ENCODE measurements at places on chromosomes 5 and 9.

- no peak for DNase-seq
Observed at GRCh38 chr5:133123297-133123696, 71.5 kb downstream of the HSPA4 start.

DNA sequence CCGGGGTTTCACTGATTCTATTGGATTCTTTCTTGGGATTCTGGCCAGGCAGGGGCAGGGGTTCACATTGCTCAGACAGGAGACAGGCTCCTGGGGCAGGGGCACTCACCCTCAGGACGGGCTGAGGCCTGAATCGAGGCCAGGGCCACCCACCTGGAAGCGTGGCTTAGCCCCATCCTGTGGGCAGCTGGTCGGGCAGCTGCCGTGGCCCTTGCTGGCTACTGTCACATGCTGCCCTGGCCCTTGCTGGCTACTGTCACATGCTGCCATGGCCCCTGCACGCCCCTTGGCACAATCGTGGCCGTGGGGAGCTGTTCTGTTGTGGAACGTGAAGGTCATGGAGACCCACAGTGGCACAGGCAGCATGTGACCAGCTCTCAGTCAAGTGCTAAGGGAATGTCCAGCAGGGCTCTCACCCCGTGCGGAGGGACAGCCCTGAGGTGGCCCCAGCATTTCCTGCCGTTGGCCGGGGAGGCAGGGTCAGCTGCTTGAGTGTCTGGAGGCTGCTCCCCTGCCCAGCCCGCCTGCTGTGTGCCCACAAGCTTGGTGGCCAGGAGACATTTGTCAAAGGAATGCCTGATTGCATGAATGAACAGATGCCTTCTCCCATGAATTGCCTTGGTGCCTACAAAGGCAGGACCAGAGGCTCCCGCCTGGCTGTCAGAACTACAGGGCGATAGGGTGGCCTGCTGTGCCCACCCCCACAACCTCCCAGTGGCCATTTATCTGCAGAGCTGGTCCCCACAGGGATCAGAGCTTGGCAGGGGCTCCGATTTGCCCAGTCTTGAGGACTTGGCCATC is 16.9 kb upstream of the TMEM250 start:
- DNase-seq, result no peak

GRCh38 chr9:131001021-131001420 is 8.0 kb upstream of the LAMC3 start:
- no peak for DNase-seq

DNA sequence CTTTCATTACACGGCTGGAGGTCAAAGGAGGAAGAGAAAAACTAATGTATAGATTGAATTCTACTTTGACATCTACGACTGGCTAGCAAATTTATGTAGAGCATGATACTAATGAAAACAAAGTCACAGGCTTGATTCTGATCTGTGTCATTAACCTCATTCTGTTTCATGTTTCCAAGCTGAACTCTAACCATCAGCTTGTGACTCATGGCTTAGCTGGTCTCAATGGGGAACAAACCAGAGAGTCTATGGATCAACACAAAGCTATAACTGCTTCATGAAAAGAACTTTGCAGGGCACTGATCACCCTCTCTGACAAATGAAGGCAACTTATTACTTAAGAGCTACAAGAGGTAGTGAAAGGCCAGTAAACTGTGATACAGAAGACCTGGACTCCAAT is 23.6 kb upstream of the PDE4D start:
- DNase-seq, result no peak

GRCh38 chr5:41935544-41935943 is 10.5 kb downstream of the FBXO4 start:
- DNase-seq, result no peak

DNA sequence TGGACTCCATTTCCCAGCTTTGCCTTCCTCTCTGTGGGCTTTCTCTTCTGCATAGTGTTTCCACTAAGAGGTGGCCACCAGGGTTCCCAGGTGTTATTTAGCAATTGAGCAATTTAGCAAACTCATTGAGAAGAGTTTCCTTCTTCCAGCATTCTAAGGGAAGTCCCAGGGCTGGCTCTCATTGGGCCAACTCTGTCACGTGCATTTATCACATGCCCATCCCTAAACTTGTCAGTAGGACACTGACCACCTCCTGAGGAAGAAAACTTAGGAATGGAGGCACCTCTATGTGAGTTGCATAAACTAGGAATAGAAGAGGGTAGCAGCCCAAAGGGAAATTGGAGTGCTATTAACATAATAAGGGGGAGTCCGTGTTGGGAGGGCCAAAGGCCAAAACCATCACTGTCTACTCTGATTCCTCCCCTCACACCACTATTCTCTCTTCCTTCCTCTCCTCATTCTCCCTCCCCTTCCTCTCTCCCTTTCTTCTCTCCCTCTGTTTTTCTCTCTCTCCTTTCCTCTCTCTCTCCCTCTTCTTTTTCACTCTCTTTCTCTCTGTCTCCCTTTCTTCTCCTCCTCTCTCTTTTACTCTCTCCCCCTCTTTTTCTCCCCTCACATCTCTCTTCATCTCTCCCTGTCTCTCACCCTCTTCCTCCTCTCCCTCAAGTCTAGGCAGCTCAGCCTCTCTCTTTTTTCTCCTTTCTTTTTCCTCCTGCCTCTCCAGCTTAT is 213.4 kb downstream of the PALM2AKAP2 start:
- no peak for DNase-seq

DNA sequence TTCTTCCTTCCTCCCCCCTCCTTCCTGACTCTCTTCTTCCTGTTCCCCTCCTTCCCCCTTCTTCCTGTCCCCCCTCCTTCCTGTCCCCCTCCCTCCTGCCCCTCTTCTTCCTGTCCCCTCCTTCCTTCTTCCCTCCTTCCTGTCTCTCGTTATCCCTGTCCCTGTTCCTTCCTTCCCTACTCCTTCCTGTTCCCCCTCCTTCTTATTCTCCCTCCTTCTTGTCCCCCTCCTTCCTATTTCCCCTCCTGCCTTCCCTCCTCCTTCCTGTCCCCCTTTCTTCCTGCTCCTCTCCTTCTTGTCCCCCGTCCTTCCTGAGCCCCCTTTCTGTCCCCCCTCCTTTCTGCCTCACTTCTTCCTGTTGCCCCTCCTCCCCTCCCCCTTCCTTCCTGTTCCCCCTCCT is 70.6 kb downstream of the COL5A1 start:
- no peak for DNase-seq

DNA sequence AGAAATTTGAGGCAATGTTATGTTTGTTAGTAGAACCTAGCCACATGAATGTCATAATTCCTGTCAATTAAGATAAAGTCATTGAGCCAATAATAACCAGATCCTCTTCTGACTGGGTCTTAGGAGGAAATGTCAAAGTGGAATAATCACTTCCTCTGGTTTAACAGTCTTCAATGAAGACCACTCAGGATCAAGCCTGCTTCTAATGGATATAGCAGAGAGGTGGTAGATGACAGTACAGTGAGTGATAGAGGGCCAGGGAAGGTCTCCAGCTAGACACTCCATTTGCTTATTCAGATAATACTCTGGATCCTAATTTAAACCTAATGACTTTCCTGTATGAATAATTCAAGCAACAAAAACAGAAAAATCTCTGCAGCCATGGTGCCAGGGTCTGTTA is 474.2 kb downstream of the DNAH5 start:
- no peak for DNase-seq

DNA sequence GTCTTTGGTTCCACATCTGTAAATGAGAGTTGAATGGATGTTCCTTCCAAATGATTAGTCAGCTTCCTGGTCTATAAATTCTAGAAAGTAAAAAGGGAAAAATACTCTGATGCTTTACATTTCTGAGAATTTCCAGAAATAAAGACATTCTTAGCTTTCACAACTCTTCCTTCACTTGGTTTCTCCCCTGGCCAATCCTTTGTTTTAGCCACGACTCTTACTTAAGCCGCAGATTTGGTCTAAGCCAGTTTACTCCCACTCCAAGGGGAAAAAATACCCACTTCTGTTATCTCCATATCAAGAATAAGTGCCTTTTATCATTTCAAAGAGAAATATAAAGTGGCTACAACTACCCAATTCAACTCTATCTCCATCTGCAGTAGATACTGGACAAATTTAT is 29.7 kb downstream of the PWWP2A start:
- no peak for DNase-seq

- peak; percentile 62 for DNase-seq
Observed at GRCh38 chr9:63816751-63817621, 1468.0 kb downstream of the FOXD4L5 start.

DNA sequence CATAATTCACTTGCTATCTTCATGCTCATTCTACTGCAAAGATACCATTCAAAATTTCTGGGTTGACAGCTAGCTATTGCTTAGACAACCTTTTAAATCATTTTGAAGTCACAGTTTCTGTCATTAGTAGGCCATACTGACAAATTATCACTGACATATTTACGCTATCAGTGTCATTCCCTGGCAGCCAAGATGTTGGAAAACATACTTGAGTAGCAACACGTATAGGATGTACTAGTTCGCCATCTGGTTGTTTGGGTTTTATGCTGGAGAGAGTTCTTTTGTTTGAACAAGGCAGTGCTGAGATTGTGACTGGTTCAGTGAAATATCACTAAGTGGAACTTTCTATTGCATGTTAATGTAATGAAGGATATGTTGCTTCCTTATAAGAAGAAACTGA is 621.9 kb downstream of the DTWD2 start:
- DNase-seq, result no peak

Measured in activated CD4-positive, CD25-positive, alpha-beta regulatory T cell treated with anti-CD3 and anti-CD28 coated beads, Interleukin-2, amount 50 U/mL, for 72 hours (primary cell).